D721Med (cell line): ENCODE measurements at places on chromosomes 2 and 18.

DNA sequence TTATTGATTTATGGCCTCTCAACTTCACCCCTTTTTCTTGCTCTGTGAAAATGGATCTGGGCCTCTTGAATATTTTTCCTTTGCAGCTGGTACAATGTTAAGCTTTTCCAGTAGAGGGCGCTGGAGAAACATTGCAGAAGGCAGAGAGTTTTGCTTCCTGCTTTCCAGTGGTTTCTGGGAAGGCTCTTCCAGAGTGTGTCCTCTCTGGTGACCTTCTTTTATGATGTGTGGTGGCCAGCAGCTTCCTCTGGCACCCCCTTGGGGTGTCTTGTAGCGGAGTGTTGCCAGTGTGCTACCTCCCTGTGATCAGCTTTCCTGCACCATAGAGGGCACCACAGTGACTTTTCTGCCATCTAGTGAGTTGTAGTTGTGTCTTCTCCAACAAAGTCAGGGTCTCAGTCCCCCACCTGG is 25.4 kb upstream of the MGAT5 start:
- no peak for DNase-seq

DNA sequence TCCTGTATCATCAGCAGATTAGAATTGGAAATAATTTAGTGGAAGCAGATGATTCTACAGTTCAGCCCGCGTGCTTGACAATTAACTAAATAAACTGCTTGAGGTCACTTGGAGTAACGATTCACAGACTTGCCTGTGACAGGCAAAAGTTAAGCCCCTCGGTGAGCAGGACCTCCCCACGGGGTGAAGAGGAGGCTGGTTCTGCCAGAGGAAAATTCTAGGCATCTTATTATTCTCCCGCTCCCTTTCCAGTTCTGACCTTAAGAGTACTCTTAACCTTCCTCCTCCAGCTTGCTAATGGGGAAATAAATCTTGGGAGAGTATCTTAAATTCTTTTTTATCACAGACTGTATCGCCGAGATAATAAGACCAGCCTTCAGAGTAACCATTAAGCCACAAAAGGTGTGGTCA is 169.7 kb upstream of the SMAD2 start:
- DNase-seq: no peak

DNA sequence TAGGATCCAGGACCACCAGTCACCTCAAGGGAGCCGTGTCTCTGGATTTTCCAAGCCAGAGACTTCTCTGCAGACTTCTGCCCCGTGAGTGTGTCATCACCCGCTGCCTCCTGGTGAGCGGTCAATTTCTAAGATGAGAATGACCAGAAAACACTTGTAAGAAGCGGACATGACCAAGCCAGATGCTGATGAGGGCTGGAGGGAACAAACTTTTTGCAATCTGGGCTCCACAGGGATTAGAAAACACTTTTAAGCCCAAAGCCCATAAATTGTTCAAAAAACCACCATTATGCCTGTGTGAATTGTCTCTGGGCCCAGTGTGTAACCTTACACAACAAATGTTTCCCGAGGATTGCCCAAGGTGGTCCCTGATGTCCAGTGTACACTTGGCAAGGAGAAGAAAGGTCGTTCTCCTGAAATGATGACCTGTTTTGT is 5.3 kb upstream of the NPPC start:
- DNase-seq: no peak

GRCh38 chr2:96082211-96083063 is 33.9 kb downstream of the ADRA2B start:
- no peak for DNase-seq

- no peak for DNase-seq
Observed at GRCh38 chr18:21747764-21748693, 7.4 kb downstream of the MIB1 start.
